Thoracic aorta (tissue), 2 donors: ENCODE measurements at places on chromosomes 6 and 20.
A peak's percentile ranks its signal among the peaks of the same experiment; 100 is the strongest.

- no peak for DNase-seq
Measured at GRCh38 chr20:25314497-25315417, 66.9 kb downstream of the PYGB start.

DNA sequence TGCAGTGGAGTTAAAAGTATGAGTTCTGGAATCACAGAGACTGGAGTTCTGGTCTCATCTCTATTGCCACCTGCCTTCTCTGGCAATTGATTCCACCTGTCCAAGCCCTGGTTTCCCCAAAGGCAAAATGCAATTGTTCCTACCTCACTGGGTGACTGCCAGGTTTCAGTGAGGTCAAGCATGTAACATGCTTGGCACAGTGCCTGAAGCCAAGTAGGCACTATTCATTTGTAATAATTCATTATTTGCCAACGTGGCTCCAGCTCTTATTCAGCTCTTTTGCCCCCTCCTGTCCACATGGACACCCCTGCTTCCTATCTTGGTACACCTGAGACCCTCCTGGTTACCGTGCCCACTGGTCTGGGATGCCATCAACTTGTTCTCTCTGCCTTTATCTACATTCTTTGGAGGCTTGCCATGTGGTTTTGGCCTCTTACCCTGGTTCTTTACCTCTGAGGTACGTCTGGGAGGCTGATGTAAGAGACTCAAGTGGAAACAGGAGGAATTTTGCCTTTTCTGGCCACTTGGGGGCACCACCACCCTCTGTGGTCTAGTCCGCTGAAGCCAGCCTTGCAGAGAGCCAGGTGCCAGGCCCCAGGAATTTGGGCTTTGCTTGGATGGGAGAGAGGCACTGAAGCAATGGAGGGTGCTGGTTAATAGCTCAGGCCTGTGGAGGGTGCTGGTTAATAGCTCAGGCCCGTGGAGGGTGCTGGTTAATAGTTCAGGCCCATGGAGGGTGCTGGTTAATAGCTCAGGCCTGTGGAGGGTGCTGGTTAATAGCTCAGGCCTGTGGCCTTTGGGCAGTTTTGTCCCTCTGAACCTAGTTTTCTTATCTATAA is 1.7 kb downstream of the KCNK15 start:
- peak; percentile 40 for DNase-seq

DNA sequence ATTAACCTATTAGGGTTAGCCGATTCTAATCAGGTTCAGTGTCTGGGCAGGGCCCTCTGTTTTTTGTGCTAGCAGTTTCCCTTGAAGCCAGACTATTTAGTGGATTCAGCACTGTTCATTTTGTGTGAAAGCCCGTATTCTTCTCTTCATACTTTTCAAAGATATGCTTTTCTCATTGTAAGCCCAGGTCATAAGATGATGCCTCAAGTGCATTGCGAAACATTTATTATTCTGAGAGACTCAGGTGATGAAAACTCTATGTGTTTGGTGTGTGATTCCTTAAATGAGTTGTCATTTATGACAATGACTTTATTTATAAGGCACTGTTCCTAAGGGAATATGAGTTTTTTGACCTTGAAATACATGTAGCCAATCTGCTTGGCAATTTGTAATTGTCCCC is 851.0 kb upstream of the FLRT3 start:
- DNase-seq = no peak

DNA sequence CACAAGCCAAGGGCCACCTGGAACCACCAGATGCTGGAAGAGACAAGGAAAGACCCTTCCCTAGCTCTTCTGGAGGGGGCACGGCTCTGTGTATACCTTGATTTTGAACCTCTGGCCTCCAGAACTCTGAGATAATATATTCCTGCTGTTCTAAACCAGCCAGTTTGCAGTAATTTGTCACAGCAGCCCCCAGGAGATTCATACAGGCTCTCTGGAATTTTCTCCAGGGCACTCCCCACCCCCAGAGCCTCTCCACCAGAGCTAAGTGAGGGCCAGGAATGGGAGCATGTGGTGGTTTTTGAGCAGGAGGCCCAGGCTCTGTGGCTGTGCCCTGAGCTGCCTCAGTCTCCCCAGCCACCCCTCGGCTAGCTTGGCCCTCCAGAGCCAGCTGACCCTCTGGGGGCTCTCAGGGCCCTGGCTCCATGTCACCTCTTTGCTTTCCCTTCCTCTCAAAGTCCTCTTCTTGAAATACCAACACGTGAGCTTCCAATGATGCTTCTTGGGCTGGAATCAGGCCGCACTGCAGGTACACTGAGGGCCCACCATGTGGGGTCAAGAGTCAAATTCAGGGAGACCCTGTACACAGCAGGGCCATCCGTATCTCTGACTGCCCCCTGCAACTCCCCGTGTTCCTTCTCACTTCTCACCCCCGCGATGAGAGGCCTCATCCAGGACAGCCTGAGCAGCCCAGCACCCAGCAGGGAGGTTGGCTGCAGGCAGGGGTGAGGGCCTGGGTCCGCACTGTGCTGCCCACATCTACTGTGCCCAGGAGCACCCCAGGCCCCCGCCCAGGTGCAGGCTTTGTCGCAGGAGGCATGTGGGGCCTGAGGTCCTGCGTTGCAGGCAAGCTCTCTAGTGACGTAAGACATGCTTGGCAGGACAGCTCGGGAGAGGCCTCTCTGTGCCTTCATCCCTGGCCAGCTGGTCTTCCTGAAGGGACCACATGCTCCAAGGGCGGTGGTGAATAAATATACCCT is 155.5 kb downstream of the ANKRD60 start:
- no peak for DNase-seq

DNA sequence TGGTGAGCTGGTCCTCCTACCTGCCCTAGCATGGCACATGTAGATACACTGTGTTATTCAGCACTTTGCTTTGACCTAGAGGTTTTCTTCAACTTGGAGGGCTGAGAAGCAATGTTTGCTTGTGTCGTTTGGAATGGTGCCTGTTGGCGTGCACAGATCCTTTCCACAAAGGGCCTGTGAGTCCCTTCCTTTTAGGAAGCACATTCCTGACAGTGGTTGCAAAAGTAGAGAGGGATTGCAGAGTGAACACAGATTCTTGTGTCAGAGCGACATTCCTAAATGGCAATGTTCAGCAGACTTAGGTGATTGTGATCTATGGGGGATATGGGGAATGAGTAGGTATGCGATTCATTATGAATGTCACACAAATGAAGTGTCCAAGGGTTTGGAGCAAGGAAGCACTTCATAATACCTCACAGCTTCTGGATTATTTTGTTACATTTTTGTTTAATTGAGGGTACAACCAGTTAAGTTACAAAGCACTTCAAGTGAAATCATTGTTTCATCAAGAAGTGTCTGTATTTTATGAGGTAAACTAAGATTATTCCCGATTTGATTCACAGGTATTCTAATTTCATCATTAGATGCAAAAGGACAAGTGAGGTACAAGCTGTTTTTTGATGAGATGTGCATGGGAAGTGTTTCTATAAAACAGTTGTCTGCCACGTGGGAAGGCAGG is 713 bp upstream of the RNF144B start:
- DNase-seq = no peak

- DNase-seq = no peak
Measured at GRCh38 chr20:44644230-44644617, 7.3 kb downstream of the ADA start.

DNA sequence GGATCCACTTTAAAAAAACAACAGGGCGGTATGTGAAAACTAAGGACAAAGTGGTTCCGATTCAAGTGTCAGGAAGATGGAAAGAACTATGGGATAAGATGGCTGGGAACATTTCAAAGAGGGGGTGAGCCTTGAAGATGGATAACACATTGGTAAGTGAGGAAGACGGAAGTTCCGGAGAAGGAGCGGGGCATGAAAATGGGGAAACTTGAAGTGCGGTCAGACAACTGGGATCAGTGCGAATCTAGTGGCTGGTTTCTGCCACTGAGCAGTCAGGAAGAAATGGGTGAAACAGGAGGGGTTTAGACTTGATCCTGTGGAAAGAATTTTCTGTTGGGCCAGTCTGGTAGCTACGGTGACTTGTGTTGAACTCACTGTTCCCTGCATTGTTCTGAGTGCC is 1.2 kb downstream of the NAA20 start:
- no peak for DNase-seq

DNA sequence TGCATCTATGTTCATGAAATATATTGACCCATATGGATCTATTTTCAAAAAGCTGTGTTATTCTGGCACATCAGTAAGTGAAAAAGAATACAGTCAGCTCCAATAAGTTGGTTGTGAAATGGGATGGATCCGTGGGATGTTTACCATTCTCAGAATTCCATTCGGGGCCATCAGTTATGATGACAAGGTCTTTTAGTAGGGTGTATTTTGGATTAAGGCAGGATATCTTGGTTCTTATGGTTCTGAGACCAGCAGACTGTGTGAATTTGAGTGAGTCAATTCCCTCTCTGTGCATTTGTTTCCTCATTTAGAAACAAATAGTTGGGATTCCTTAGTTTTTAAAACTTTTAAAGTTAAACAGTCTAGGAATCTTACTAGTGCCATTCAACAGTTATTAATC is 287.4 kb downstream of the CD109 start:
- no peak for DNase-seq

GRCh38 chr20:59004763-59005522 is 2.1 kb downstream of the CTSZ start:
- no peak for DNase-seq

DNA sequence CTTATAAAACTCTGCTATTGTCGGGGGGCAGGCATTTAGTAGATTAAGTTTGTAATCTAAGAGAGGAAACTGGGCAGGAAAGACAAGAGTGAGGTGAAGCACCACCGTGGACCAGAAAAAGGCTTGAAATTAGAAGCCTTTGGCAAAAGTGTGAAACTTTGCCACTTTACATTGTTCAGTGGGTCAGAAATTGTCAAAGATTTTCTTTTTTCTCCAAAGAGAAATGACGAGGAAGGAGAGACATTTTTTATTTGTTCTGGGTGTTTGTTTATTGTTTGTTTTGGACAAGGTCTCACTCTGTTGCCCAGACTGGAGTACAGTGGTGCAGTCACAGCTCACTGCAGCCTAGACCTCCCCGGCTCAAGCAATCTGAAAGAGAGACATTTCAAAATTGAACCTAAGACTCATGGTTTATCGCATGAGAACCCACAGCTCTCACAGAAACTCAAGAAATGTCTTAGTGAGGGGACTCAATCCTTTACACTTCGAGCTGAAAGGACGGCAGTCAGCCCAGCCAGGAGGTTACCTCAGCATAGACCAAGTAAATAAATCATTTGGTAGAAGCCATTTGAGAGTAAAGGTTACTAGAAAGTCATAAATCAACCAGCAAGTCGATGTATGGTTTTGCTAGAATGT is 262.8 kb upstream of the TAB2 start:
- no peak for DNase-seq

DNA sequence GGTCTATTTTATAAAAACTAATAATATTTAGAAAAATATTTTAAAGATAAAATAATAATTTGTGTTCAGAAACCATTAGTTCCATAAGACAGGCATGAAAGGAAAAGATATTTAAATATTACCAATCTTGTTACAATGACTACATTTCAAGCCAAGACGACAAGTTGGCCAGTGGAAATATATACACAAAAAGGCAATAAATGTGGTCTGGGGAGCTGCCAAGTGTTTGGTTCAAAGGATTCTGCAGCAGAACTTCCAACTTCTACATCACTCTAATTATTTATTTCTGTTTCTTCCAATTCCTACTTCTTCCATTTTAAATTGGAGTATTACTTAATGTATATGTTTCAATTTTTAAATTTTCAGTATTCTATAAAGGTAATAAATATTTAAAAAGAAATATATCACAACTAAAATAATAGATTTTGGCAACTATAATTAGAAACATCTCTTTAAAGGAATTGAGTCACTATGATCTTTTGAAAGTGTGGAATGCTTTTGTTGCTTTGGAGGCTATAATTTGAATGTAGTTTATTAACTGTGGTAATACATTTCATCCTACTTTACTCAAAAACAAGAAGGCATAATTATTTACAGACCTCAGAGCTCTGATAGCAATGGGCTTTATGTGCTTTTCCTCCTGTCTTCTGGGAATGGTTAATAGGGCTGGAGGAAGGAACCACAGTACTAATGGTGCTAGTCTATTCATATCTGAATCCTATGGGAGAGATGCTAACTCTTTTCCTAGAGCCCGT is 129.7 kb upstream of the FAM184A start:
- no peak for DNase-seq
